ENCODE measurements at places on chromosomes 6 and 20. TPM values are rescaled to one million over a fixed set of nuclear protein-coding genes. Genes with fewer than 3 reads are reported as not detected.

PPIL6 gene
- 0.27 TPM for total RNA-seq

GRCh38 chr6:24922814-24923213, 12.9 kb downstream of the RIPOR2 start:
- no peak for DNase-seq

- no peak for DNase-seq
Observed at GRCh38 chr6:76697585-76697984, 625.1 kb upstream of the IMPG1 start.

TULP1 gene
- total RNA-seq, result not detected

ARMC2 gene
- total RNA-seq, result 1.3 TPM

DNA sequence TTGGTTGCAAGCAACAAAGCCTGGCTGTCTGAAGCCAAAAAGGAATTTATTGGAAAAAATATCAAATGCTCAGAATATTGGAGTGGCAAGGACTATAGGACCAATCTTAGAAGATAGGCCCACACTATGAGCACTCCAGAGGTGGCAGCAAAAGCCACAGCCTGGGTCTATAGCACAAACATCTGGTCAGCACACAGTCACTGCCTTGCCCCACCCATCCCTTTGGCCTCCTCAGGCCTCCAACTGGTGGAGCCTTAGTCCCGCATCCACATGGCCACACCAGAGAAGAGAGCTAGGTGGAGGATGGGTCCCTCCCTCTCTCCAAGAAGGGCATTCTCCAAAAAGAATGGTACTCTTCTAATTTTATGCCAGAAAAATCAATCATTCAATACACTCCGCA, 14.0 kb downstream of the NUDT3 start:
- DNase-seq, result no peak

SAMD10 gene
- total RNA-seq, result 2.3 TPM

- DNase-seq, result peak; percentile 82
Observed at GRCh38 chr6:56840467-56841380, 114.2 kb upstream of the BEND6 start.

FAM83B gene
- not detected for total RNA-seq

SLC17A1 gene
- total RNA-seq, result not detected

DNA sequence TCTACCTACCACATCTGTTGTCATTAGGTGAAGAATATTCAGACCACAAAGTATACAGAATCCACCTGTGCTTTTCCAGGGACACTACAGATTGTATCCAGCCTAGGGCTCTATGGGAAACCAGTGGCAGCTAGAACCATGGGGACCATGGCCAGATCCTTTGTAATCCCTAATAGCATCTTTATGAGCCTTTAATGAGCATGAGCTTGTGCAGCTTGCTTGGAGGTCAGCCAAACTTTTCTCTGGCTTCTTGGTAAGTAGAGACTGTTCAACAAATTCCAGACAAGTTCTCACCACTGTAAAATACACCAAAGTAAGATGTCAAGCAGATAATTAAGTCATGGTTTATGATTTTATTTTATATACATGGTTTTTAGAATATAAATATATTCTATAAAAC, 301.6 kb upstream of the ADGRB3 start:
- no peak for DNase-seq

- peak; percentile 87 for DNase-seq
Observed at GRCh38 chr6:113564371-113565171, 292.6 kb upstream of the MARCKS start.

MATN4 gene
- total RNA-seq, result not detected

- no peak for DNase-seq
Observed at GRCh38 chr6:15914553-15914952, 214.3 kb upstream of the MYLIP start.

C20orf204 gene
- total RNA-seq, result 0.46 TPM

DNA sequence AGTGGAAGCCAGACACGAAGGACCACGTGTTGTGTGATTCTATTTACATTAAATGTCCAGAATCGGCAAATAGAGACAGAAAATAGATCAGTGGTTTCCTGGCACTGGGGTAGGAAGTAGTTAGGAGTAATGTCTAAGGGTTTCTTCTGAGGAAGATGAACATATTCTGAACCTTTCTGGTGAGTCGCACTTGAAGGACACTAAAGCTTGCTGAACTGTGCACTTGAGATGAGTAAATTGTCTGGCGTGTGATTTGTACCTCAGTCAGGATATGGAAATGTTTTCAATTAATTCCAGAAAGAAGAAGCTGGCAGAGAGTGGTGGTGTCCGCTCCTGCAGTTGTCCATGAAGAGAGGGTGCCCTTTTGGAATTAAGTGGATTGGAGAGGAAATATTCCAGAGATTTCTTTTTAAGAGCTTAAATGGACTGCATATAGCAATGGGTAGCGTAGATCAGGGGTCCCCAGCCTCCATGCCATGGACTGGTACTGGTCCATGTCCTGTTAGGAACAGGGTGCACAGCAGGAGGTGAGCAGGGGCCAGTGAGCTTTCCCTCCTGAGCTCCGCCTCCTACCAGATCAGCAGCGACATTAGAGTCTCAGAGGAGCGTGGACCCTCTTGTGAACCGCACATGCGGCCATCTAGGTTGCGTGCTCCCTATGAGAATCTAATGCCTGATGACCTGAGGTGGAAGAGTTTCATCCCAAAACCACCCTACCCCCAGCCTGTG, 12.4 kb upstream of the KIF25 start:
- DNase-seq, result no peak

- no peak for DNase-seq
Observed at GRCh38 chr20:37377346-37378081, 31.6 kb downstream of the SRC start.

DNA sequence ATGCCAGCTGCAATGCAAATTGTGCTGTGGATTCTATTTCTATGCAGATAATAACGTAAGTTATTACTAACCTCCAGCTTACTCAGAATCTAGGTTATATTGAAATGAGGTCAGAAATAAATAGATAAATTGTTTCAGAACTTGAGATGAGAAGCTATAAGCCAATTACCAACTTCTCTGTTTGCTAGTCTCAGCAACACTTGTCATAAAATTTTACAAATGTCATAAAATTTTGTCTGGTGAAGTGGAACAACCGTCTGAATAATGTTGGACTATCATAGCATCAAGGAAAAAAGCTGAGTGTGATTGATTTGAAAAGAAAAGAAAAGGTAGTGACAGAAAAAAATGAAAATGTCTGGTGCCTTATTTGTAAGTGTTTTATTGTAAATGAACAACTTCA, 36.7 kb downstream of the COL9A1 start:
- no peak for DNase-seq

SAMD3 gene
- 0.95 TPM for total RNA-seq

DNA sequence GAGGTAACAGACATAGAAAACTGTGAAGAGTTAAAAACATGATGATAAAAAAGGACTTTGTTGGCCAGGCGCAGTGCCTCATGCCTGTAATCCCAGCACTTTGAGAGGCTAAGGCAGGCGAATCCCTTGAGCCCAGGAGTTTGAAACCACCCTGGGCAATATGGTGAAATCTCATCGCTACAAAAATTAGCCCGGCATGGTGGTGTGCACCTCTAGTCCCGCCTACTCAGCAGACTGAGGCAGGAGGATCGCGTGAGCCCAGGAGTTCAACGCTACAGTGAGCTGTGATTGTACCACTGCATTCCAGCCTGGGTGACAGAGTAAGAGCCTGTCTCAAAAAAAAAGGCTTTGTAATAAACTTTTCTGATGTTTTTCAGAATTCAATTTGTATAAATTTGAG, 60.1 kb downstream of the GFOD1 start:
- no peak for DNase-seq

NHLRC1 gene
- total RNA-seq, result 1.9 TPM
